ENCODE measurements at places on chromosomes 6 and 20. TPM values are rescaled to one million over a fixed set of nuclear protein-coding genes. Genes with fewer than 3 reads are reported as not detected.

Gene CLDN20
- not detected for total RNA-seq

Gene BTNL2
- total RNA-seq: not detected

Gene ALDH5A1
- 34.0 TPM for total RNA-seq

Gene SLC22A3
- 0.47 TPM for total RNA-seq

Gene SLC22A23
- total RNA-seq: 4.4 TPM

Gene RAB32
- total RNA-seq: 2.7 TPM

Gene HCK
- total RNA-seq: 1.6 TPM

Gene SLC16A10
- 8.1 TPM for total RNA-seq

- DNase-seq: no peak
Observed at GRCh38 chr6:128071212-128071611, 170.4 kb upstream of the THEMIS start.

DNA sequence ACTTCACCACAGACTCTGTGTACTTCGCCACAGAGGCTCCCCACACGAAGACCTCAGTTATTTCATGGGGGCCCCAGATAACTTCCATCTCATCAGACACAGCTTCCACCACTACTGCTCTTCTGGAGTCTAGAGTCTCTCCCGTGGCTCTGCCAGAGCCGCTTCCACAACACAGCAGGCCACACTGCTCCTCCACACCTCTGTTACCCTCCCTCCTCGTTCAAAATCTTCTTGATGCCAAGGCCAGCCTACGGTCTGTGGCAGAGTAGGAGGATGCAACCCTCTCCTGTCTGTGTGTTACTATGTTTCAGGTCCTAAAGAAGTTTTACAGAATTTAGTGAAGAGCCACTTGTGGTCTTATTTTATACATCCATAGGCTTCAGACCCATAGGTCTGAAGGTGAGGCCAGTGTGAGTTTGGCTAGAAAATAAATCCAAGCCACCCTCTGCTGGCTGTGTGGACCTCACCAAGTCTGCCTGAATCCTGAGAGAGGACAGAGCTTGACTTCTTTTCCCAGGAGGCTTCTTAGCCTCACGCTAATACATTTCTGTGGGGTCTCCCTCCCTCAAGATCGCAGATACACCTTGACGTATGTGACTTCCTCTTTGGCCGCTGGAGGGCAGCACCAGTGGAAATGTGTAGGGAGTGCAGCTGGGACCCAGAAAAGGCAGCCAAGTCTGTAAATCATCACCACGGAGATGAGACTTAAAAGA, 197.7 kb downstream of the FAXC start:
- DNase-seq: peak; percentile 34

GRCh38 chr6:68778356-68779020, 143.4 kb downstream of the ADGRB3 start:
- no peak for DNase-seq

DNA sequence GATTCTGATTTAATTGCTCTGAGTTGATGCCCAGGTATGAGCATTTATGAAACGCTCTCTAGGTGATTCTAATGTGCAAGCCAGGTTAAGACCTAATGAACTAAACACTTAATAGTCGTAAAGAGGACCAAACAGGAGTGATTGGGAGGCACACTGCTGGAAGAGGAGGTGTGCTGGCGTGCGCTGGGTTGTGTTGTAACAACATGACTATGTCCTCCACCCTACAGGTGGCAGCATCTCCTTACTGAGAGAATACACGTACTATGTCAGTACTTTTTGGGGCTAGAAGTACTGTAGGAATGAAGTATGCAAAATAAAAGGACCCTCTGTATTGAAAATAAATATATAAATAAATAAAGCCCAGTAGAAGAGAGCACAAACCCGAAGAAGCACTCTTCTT, 11.9 kb downstream of the C6orf89 start:
- no peak for DNase-seq

- no peak for DNase-seq
Observed at GRCh38 chr6:3800850-3801591, 48.2 kb upstream of the FAM50B start.

DNA sequence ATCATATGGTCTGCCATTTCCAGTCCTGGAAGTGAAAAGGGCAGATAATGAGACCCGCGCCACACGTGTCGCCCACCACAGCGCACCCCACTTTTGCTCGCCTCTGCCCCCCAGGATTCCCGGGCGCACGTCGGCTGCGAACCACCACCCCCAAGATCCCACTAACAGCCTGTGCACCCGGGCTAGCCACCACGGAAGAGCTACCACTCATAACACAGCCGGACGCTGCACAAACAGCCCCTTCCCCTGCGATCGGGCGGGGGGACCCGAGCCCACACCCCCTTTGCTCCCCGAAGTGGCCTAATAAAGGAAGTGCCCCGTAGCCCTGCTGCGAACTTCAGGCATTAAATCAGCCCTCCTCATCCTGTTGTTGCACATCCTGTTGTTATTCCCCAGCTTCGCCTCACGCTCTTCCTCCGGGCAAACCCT, 506 bp downstream of the CITED2 start:
- no peak for DNase-seq

DNA sequence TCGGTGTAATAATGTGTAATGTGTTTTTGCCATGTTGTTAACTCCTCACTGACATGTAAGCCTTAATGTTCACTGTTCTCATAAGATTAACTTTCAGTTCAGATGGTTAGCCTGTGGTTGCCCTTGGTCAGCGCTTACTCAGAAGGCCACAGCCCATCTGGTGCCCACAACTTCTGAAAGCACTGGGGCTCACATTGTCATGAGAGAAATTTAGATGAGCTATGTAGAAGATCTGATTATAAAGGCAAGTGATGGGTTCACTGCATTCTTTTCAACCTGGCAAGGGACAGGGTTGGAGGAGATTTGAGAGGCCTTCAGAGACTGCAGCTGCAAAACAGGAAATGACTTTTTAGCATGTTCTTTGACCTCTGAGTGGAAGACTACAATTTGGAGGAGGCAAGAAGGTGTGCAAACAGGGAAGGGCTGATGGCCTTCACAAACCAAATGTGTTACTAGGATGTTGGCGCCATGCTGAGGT, 242.3 kb upstream of the SUPT3H start:
- DNase-seq: no peak

DNA sequence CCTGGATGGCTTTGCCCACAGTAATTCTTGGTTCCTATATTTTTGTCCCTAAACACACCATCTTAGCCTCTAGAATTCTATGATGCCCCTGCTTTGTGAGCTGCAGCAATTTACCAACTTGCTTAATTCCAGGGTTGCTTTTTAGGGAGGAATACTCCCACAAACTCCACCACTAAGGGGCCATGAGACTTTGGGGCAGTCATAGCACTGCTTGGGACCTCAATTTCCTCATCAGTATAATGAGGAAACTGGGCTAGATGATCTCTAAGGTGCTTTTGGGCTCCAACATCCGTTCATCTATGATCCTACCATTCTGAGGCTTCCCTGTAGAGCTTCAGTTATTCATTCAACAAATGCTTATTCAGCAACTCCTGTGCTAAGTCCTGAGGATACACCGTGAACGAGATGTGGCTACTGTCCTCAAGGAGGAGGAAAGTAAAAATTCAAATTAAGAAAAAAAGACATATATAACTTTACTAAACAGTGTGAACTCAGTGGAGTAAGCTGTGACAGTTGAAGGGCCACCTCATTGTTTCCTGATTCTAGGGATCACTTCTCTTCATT, 75.3 kb downstream of the PRDM1 start:
- DNase-seq: no peak

DNA sequence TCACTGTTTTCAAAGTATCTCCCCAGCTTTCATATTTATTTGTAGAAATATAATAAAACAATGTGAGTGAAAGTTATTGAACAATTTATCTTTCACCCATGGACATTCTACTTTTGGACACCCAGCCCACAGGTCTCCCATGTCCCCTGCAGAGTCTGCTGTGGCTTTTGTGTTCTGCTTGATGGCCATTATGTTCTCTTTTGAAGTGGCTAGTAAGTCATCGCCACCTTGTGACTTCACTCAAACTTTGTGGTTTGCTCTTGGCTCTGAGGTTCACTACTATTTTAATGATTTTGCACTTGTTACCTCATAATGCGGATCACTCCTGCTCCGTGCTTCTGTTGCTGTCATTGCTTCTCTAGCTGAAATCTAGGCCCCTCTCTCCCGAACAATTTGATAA, 10.2 kb upstream of the DEFB113 start:
- DNase-seq: no peak

- no peak for DNase-seq
Observed at GRCh38 chr20:40875116-40876085, 153.2 kb upstream of the TOP1 start.

GRCh38 chr6:14001329-14002012, 76.7 kb downstream of the RNF182 start:
- DNase-seq: no peak

GRCh38 chr6:17725083-17725482, 18.4 kb upstream of the NUP153 start:
- DNase-seq: peak; percentile 52

- DNase-seq: no peak
Observed at GRCh38 chr6:31094389-31094881, 17.9 kb downstream of the C6orf15 start.

DNA sequence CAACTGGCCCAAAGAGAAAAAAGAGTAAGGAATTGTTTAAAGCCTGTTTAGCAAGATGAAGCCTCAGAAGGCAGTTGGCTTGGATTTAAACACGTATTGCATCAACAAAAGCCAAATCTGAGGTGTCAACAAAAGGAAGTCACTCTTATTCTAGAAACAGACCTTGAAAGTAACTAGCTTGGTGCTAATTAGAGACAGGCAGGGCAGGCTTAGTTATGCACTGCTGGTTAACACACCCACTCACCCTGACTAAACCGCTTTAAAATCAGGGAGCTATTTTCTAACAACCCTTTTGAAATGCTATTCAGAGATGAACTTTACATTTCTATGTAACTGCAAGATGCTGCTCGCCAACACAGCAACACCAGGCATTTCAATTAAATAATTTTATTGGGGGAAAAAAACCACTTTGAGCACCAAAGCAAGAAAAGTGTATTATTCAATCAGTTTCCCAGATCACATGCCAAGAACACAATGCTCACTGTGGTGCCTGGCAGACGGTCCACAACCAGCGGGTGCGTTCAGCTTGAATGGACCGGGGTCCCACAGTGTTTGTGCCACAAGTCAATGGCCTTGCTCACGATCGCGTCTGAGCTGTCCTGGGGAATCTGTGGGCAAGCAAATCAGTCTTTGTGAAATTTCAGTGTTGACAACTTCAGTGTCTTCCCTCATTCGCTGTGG, 23.6 kb downstream of the TBC1D7 start:
- DNase-seq: no peak

GRCh38 chr6:48031711-48032110, 79.3 kb downstream of the PTCHD4 start:
- no peak for DNase-seq

DNA sequence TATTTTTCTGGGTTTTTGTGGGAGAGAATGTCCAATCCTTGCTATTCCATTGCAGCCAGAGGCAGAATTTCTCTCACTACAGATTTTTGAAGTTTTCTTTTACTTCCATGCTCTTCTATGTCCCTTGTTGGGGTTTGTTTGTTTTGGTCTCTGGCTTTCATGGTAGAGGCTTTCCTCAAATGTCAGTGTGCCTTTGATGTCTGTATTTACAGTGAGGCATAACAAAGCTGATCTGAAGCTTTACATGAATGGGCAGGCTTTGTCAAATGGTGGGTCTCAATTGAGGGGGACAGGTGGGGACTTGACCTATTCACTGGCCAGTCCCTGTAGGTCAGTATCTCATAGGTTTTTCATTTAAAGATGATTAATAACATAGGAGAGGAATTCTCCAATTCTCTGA, 8.6 kb upstream of the CARMIL1 start:
- DNase-seq: no peak

DNA sequence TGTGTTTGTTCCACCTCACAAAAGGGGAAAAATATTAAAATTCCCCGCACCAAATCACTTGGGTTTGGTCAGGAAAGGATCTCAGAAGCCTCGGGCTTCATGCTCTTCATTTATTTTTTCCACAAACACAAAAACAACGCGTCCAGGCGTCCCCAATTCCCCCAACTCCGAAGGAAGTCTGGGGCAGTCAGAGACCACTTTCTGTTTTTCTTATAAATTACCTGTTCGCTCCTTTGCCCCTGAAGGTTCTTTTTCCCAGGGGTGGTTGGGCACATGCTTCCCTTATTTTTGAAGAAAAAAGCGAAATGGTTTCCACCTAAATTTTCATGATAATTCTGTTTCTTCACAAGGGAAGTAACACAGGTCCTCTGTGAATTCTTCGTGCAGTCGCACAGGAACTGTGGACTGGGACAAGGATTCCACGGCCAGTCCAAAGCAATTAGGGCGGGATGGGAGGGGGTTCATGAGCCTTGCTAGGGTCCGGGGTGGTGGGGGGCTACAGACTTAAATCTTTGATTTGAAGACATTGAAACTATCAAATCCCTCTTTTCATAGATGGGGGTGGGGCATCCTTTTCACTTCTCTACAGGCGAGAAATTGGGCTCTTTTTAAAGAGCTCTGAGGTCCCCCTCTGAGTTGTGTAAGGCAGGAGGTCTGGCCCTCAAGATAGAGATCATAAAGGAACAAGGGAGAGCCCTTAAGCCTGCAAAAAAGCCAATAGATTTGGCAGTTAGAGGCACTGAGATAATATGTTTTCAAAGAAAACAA, 30.5 kb upstream of the HFE start:
- no peak for DNase-seq

DNA sequence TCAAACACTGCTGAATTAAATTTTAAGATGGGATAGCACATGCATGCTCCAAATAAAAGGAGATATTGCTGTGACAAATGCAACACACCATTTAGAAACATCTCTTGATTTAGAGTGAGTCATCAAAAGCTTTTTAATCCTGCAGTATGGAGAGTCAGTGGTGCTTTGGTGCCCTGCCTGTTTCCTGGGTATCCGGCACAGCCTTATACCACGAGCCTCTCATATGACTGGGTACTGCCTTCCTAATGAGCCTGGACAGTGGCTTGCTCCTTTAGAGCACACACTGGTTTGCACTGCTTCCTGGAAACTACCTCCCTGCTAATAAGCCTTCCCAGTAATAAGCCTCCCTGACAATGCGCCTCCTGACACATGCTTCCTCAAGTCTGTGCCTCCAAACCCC, 65.3 kb upstream of the KCNK16 start:
- no peak for DNase-seq

GRCh38 chr6:160519603-160520042, 144.5 kb downstream of the LPA start:
- DNase-seq: no peak

- peak; percentile 55 for DNase-seq
Observed at GRCh38 chr6:162856885-162857284, 129.1 kb downstream of the PACRG start.

Data from heart right ventricle (tissue), 16 donors.